ENCODE measurements at places on chromosomes 5 and 9.

DNA sequence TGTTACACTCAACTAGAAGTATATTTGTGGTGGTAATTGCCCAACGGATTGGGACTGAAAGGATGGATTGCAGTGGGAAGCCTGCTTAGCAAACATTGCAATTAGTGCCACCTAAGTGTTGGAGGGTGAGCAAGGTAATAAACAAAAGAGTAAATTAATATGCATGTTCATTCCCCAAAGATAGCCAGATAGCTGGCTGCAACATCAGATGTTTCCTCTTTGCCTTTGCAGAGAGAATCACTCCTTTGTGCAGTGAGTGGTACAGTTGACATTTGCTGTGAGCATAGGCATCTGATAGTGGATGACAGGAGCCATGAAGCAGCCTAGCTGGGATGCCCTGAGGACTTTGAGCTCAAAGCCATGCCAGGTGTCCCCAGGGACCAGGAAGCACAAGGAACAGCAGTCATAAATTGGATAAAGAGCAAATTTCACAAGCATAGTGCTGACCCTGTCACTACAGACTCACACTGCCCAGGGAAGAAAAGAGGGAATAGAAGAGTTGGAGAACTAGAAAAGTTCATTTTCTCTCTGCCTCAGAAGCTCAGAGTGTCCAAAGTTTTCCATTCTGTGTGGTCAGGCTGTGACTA lies 336.1 kb upstream of the SLC30A5 start:
- DNase-seq, result no peak

- no peak for DNase-seq
Observed at GRCh38 chr5:96468956-96469355, 35.9 kb upstream of the PCSK1 start.

- peak; percentile 57 for DNase-seq
Observed at GRCh38 chr9:127980060-127980705, 606 bp downstream of the EEIG1 start.

DNA sequence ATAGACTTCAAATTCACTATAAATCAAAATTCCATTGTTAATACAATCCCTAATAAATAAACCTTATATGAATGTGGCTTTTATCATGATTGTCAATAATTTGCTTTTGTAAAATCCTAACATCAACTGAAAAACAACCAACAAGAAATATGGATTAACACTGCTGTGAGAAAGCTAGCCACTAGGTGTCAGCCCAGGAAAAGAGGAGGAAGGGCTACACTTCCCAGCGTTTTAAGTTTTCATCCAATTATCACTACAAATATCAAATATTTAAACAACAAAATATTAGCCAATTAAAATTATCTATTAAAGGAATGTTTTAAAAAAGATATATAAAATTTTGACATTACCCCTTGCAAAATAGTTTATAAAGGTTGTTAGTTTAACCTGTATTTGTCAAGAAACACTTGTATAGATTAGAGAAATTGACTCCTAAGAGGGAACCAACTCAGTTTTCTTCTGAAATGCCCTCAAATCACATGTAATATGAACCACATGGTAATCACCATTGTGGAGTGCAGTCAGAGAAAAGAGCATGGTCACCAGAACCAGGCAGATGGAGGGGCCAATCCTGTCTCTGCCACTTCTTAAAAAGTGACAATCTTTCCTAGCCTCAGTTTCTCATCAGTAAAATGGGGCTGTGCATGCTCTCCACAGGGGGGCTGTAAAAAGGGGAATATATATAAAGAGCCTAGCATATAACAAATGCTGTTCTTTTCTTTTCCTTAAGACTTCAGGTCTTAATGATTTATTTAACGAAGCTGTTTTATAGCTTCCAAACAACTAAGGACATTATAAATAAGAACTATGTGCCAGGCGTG lies 188.2 kb downstream of the CRB2 start:
- no peak for DNase-seq

- DNase-seq, result no peak
Observed at GRCh38 chr5:172443441-172444109, 10.8 kb downstream of the SH3PXD2B start.

- no peak for DNase-seq
Observed at GRCh38 chr5:154470947-154471870, 6.8 kb downstream of the HAND1 start.

DNA sequence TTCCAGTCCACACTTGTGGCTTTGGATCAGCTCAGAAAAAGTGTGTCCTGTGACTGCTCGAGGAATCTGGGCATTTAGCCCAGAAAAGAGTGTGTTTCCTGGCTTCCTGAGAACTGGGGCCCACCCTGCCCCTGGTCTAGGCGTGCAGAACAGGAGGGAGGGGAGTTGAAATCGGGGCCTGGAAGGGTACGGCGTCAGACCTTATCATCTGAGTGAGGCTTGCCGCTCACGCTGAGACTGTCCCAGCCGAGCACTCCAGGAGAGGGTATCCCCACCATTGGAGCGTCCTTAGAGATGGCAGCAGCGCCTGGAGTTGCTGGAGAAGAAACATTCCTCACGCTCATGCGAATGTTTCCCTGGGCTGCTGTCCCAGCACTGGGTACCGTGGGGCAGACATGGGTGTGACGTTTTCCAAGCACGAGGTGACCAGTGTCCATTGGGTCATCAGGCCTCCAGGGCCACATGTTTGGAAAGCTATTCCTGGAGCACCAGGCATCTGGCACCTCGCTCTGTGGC lies 22.5 kb downstream of the NEK6 start:
- DNase-seq, result no peak

DNA sequence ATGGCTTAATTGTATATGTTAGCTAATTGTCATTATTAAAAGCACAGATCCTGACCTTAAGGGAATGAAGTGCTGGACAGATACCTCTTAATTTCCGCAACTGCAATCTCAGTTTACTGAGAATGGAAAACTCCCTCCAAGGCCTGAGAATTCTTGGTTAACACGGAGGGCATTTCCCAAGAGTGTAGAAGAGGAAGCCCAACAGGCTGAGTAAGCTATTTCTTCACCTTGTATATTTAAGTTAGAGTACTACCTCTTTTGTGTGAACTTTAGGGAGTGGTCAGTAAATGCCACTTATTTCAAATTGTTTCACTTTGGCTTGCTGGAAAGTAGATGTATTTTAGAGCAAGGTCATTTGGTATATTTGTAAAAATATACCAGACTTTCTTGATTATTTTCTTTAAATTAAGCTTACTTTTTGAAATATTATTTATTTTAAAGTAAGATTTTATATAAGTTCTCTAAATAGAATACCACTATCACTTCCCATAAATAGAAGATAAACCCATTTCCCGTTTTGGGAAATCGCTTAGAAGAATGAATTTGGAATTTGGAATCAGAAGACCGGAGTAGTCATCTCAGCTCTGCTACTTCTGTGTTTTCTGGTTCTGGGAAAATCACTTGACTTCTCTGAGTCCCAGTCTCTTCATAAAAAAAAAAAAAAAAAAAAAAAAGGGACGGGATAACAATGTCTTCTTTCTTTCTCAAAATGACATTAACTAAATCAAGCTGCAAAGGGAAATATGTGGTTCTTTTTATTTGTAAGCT lies 26.0 kb upstream of the C9orf72 start:
- no peak for DNase-seq

GRCh38 chr9:9950813-9951212 lies 662.0 kb downstream of the PTPRD start:
- no peak for DNase-seq

DNA sequence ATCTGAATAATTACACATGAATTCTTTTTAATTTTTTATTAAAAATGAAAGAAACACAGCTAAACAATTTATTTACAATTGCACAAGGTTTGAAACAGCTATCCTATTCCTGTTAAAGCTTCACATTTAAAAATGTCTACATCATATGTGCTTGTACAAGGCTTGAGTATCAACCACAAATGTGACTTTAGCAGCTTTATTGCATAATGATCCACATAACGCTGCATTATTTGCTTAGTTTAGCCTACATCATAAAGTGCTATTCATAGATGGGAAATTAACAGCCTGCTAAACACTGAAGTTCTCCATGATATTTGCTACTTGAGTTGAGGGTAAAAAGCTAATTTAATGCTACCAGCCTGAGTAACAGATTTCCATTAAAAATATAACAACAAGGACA lies 45.0 kb downstream of the TRIM36 start:
- no peak for DNase-seq

GRCh38 chr5:87081511-87082372 lies 185.9 kb upstream of the RASA1 start:
- peak; percentile 14 for DNase-seq

DNA sequence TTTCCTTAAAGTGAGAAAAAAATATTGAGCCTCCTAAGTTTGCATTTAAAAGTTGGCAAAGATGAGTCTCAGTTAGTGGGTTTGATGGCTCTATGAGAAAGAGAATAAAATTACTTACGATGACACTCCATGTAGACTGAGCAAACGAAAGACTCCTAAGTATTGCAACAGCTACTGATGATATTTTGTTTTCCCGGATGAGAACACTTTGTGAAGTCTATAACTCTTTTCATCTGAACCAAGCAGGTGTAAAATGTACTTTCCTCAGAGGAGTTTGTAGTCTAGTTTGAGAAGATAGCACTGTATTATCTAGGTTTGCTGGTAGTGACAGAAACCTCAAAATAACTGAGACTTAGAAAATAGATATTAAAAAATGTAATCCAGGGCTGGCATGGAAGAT lies 1.7 kb upstream of the ITK start:
- DNase-seq, result no peak

DNA sequence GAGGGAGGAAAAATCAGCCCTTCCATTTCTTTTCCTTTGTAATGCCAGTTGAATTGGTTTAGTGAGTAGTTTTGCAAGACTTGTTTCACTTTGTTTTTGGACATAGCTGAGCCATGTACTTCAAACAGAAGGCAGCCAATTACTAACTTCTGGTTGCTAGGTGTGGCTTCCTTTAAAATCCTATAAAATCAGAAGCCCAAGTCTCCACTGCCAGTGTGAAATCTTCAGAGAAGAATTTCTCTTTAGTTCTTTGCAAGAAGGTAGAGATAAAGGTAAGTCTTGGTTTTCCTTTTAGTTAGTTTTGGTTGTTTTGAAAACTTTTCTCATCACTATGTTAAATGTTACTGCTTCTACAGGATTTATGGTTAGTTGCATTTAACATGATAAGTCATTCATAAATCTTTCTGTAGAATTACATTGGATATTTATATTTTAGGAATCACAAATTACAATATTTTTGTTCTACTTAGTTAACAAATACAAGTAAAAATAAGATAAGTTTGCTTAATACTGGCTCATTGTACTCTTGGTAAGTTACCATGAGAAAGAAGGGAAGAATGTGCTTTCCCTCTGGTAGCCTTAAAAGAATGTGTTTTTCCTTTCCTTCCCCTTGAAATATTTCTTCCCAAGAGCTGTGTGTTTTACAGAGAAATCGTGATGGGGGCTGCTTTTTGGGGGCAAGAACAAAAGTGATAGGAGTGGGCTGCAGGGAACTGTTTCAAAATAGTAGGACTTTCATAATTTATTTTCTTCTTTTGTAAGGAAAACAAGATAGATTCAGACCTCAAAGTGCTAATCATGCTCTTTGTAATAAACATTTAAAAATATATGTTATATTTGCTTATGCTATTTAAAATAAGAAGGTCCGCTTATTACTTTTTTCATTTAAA lies at the start of gene ANXA1:
TSS of gene ANXA1 (plus strand) at position 213 of the 890 bp plus-strand sequence. CDS start 6,671 bp downstream, outside the sequence.
- no peak for DNase-seq

GRCh38 chr5:151094030-151094851 lies 13.4 kb upstream of the TNIP1 start:
- DNase-seq, result peak; percentile 27

DNA sequence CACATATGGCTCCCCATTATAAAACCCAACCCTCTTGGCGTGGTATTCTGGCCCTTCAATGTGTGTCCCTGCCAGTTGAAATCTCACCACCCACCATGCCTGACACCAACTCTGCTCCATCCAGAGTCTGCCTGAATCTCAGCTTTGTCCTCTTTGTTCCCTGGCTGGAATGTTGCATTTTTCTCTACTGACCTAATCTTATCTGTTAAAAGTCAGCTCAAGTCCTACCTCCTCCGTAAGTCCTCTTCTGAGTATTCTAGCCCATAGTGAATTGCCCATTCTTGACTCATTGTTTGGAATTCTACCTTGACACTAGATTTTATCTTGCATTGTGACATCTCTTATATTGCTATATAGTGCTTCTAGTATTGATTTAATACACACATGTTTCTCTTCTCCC lies 207.1 kb upstream of the VLDLR start:
- DNase-seq, result no peak

DNA sequence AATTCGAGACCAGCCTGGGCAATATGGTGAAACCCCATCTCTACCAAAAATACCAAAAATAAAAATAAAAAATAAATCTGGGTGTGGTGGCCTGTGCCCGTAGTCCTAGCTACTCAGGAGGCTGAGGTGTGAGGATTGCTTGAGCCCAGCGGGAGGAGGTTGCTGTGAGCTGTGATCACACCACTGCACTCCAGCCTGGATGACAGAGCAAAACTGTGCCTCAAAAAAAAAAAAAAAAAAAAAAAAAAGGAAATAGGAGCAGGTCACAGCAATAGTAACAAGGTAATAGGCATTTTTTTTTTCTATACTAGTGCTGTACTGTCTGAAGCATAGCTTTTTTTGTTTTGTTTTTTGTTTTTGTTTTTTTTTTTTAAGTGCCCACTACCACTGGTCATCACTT lies 5.8 kb downstream of the LRRC70 start:
- DNase-seq, result no peak

DNA sequence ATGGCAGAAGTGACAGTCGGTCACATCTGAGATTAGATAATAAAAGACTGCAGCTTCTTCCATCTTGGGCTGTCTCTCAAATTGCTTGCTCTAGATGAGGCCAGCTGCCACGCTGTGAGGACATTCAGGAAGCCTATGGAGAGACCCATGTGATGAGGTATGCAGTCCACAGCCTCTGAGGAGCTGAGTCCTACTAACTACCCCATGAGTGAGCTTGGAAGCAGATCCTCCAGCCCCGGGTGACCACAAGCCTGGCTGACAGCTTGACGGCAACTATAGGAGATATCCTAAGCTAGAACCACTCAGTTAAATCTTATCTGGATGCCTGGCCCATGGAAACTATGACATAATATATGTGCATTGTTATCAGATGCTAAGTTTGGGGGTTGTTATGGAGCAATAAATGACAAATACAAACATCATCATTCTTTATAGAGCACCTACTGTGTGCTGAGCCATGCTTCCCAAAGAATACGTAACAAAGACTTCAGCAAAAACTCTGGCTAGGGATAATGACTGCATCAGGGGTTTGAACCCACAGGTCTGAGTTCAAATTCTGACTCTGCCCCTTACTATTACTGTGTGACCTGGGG lies 26.7 kb downstream of the KCNV2 start:
- no peak for DNase-seq

GRCh38 chr9:75382126-75382525 lies 293.8 kb downstream of the OSTF1 start:
- DNase-seq, result no peak

DNA sequence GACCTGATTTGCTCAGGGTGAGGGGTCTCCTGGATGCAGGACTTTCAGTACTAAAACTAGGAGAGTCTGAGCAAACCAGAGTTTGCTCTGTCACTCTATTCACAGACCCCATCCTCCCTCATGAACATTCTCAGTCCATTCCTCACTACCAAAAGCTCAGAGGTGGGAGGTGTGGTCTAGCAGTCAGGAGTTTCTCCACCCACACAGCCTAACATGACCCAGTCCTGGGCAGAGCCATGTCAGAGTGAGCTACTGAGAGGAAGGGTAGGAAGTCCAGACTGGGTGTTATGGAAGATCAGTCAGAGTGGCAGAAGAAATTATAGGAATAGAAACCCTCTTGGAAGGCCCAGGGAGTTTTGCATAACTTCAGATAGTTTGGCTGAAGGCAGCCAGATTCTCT lies 113.3 kb upstream of the GRAMD2B start:
- no peak for DNase-seq

Measured in CD8-positive, alpha-beta T cell (primary cell).